ENCODE measurements at places on chromosomes 16 and 17.

GRCh38 chr17:37759014-37759637 is 14.3 kb upstream of the HNF1B start:
- DNase-seq = no peak

DNA sequence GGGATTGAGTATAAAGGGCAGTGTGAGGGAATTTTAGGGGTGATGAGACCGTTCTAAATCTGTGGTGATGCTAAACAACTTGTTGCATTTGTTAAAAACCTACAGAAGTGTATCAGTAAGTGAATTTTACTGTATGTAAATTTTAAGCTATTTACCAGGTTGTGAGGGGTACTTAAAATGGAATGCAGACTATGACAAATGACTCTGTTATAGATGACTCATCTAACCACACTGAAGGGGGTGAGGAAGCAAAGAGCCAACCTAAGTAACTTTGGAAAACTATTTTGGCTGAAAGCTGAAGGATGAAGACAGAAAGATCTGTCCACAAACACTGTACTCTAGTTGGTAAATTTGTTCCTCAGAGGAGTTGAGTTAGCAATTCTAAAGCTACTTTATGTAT is 5.3 kb upstream of the MKS1 start:
- no peak for DNase-seq

DNA sequence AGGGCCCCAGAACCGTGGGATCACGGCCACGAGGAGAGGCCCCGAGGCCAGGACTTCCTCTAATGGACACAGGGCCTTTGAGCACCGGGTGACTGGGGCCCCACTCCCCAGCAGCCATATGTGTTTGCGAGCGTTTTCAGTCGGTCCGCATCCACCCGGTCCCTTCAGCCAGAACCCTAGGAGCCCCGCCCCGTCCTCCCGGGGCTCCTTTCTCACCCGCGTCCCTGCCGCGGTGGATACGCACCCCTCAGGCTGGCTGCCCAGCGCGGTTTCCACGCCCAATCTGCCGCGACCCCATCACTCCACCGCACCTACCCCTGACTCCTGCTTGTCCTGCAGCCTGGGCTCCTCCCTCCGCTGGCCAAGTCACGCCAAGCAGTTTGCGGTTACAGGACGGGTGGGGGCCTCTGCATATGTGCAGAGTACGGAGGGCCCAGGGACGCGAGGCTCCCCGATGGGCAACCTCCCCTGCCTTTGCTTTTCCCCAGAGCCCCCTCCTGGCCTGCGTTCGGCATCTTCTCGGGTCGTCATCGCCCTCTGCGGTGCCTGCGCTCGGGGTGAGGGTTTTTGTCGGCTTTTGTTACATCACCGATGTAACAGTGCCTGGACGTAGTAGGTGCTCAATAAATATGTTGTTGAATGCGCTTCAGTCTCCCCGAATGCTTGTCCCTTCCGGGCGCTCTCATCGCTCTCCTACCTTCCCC is 1.0 kb upstream of the TTYH2 start:
- DNase-seq = no peak

- no peak for DNase-seq
Observed at GRCh38 chr17:70636517-70637133, 467.3 kb downstream of the KCNJ2 start.

Data from T1000 (cell line).